ENCODE measurements at places on chromosomes 16 and 17. TPM values are rescaled to one million over a fixed set of nuclear protein-coding genes. Genes with fewer than 3 reads are reported as not detected.

Gene NOL11
- polyA plus RNA-seq, result 60.4 TPM

Gene MGAT5B
- 0.38 TPM for polyA plus RNA-seq

Gene FOXJ1
- 0.05 TPM for polyA plus RNA-seq

Gene ASPA
- polyA plus RNA-seq, result 2.0 TPM

Gene KRT15
- 0.11 TPM for polyA plus RNA-seq

Gene SP2
- polyA plus RNA-seq, result 13.9 TPM

Gene CNTNAP1
- polyA plus RNA-seq, result 9.4 TPM

Gene LGALS9C
- not detected for polyA plus RNA-seq

Gene ARL17B
- 9.6 TPM for polyA plus RNA-seq

Gene CCDC200
- 10.0 TPM for polyA plus RNA-seq

Gene LITAFD
- not detected for polyA plus RNA-seq

Gene SLC43A2
- polyA plus RNA-seq, result 3.9 TPM

Gene ABCA6
- polyA plus RNA-seq, result 15.5 TPM

Gene NTN1
- 7.4 TPM for polyA plus RNA-seq

Gene BRIP1
- 3.8 TPM for polyA plus RNA-seq

Gene NPEPPS
- 140 TPM for polyA plus RNA-seq

Gene MED9
- 15.9 TPM for polyA plus RNA-seq

Gene TRPV3
- 1.2 TPM for polyA plus RNA-seq

Gene GUCY2D
- polyA plus RNA-seq, result not detected

Gene CLEC18B
- polyA plus RNA-seq, result 2.8 TPM

Gene EVI2B
- 2.2 TPM for polyA plus RNA-seq

Gene PLK1
- polyA plus RNA-seq, result 10.2 TPM

Gene CACNG4
- 6.3 TPM for polyA plus RNA-seq

Gene KCNG4
- polyA plus RNA-seq, result 0.03 TPM

Gene SCIMP
- polyA plus RNA-seq, result 1.2 TPM

Gene CHST4
- not detected for polyA plus RNA-seq

Gene SDR42E1
- polyA plus RNA-seq, result 0.44 TPM

Gene RAB26
- 1.0 TPM for polyA plus RNA-seq

Gene SF3B3
- 202 TPM for polyA plus RNA-seq

Gene TMEM220
- 11.3 TPM for polyA plus RNA-seq

Gene USP36
- polyA plus RNA-seq, result 26.1 TPM

Gene NPIPA1
- polyA plus RNA-seq, result 88.5 TPM

Gene CLDN7
- polyA plus RNA-seq, result 0.99 TPM

Gene MT1H
- polyA plus RNA-seq, result not detected

Gene CHD9NB
- polyA plus RNA-seq, result 2.7 TPM

Gene KRTAP16-1
- polyA plus RNA-seq, result not detected

Gene ABCC6
- polyA plus RNA-seq, result 1.3 TPM

Gene HOXB13
- polyA plus RNA-seq, result not detected

Gene TBC1D3
- polyA plus RNA-seq, result not detected

Gene HEATR9
- 0.10 TPM for polyA plus RNA-seq

Gene CALB2
- polyA plus RNA-seq, result 0.33 TPM

Gene SLC47A1
- polyA plus RNA-seq, result 1.8 TPM

Gene HSF5
- polyA plus RNA-seq, result 0.04 TPM

Gene GNGT2
- polyA plus RNA-seq, result 1.2 TPM

Gene PLA2G10
- 0.47 TPM for polyA plus RNA-seq

Gene PERCC1
- polyA plus RNA-seq, result 0.20 TPM

Gene KRTAP4-5
- not detected for polyA plus RNA-seq
